Stimulated activated memory B cell treated with anti-CD40 and anti-IgM and Interleukin-4, amounts not matched to agents 10 μg/mL and 1 μg/mL and 100 μg/mL, for 72 hours (primary cell): ENCODE measurements at places on chromosomes 6 and 20.
A peak's percentile ranks its signal among the peaks of the same experiment; 100 is the strongest.

DNA sequence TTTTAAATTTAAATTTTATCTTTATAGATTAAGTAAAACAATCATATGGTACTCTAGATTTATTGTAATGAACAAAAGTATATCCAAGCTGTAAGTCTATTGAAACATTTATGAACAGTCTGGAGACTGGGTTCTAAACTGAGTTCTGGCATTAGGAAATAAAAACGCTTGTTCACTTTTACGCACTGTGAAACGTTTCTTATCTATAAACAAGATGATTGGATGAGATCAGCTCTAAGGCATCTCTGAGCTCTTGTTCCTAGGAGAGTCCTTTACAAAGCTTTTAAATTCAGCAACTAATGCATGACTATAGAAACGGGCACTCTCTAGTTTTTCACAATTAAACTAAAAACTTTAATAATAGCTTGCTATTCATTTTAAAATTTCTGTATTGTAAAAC is 6.8 kb downstream of the HUS1B start:
- H3K4me3 ChIP-seq: no peak overlapping the region
- peaks cover 10% of the 10 kb centered on the region for H3K4me1 ChIP-seq
- H3K27ac ChIP-seq: no peak overlapping the region

- ATAC-seq: no peak
- H3K4me1 ChIP-seq: no peaks in the 10 kb centered on the region
- H3K27ac ChIP-seq: no peak overlapping the region
Measured at GRCh38 chr20:14764511-14765369, 427.3 kb upstream of the FLRT3 start.

GRCh38 chr6:109096208-109096607 is 901 bp downstream of the CEP57L1 start:
- peaks cover 44% of the 10 kb centered on the region for H3K4me1 ChIP-seq
- peaks cover 12% of the 10 kb centered on the region for H3K36me3 ChIP-seq
- no peak for ATAC-seq
- peak overlapping the region; percentile 98 for H3K27ac ChIP-seq
- no peaks in the 10 kb centered on the region for H3K27me3 ChIP-seq

- H3K36me3 ChIP-seq: no peaks in the 10 kb centered on the region
- no peak overlapping the region for H3K4me3 ChIP-seq
- no peak overlapping the region for H3K27ac ChIP-seq
- no peaks in the 10 kb centered on the region for H3K27me3 ChIP-seq
Measured at GRCh38 chr6:55775029-55775318, 100.4 kb downstream of the BMP5 start.

DNA sequence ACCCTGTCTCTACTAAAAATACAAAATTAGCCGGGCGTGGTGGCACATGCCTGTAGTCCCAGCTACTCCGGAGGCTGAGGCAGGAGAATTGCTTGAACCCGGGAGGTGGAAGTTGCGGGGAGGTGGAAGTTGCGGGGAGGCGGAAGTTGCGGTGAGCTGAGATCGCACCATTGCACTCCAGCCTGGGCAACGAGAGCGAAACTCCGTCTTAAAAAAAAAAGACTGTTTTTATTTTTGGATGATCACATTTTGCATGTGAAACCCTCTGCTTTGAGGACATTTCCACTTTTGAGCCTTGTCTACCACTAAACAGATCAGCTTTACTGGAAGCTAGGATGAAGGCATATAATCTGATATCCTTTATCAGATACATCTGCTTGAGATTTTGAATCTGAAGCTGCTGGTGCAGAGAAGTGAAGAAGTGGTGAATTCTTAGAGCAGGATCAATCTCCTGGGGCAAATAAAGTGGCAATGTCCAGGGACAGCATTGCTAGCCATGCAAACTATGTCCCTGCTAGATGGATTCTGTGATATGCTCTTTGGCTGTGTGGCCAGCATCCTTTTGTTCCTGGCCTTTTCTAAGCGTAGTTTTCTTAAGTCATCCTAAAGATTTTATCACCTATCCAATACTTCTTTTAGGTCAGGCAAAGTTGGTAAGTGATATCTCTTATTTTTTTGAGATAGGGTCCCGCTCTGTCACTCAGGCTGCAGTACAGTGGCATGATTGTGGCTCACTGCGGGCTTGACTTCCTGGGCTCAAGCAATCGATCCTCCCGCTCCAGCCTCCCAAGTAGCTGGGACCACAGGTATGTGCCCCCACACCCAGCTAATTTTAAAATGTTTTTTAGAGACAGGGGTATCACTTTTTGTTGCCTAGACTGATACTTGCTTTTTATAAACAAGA is 23.3 kb downstream of the RBL1 start:
- H3K36me3 ChIP-seq: peaks cover 26% of the 10 kb centered on the region
- H3K4me3 ChIP-seq: no peak overlapping the region

GRCh38 chr6:100809346-100809745 is 71.8 kb downstream of the ASCC3 start:
- peaks cover 28% of the 10 kb centered on the region for H3K36me3 ChIP-seq
- no peak overlapping the region for H3K4me3 ChIP-seq
- H3K4me1 ChIP-seq: peaks cover 11% of the 10 kb centered on the region
- no peak for ATAC-seq
- no peaks in the 10 kb centered on the region for H3K27me3 ChIP-seq

GRCh38 chr6:31821301-31822035 is 6.1 kb upstream of the HSPA1B start:
- H3K4me1 ChIP-seq: peaks cover 60% of the 10 kb centered on the region
- H3K4me3 ChIP-seq: peak overlapping the region; percentile 95
- no peaks in the 10 kb centered on the region for H3K36me3 ChIP-seq
- ATAC-seq: peak; percentile 79

DNA sequence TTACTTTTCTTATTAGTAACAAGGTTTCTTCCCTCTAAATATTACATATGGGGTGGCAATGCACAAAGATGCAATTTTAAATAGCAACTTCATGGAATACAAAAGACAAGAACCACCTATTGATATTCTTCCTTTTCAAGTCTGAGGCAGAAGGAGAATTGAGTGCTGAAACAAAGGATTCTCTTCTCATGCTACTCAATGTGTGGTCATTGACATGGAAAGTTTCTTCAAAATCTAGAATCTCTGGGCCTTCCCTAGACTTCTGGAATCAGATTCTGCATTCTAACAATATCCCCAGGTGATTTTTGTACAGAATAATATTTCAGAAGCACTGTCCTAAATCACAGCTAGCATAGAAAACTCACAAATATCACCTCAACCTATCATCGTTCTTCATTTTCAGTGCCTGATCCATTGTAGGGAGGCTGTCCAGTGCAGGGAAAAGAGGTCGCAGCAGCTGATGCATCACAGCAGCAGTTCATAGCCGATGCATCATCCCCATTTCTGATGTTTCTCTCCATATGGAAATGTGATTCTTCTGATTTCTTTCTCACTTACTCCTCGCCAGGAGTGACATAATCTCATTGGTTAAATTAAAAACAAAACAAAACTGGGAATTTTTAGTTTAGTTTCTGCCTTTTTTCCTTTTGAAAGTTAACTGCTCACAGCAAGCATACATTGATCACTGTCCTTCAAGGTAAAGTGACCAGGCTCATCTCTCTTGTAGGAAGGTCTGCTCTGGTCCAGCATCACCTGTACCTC is 139.5 kb upstream of the FAM83B start:
- H3K4me1 ChIP-seq: no peaks in the 10 kb centered on the region
- no peaks in the 10 kb centered on the region for H3K27me3 ChIP-seq
- no peak overlapping the region for H3K4me3 ChIP-seq
- no peaks in the 10 kb centered on the region for H3K36me3 ChIP-seq
- ATAC-seq: no peak

- no peak overlapping the region for H3K4me3 ChIP-seq
- H3K27me3 ChIP-seq: no peaks in the 10 kb centered on the region
- peaks cover 4% of the 10 kb centered on the region for H3K4me1 ChIP-seq
- H3K36me3 ChIP-seq: no peaks in the 10 kb centered on the region
- no peak overlapping the region for H3K27ac ChIP-seq
Measured at GRCh38 chr6:72363844-72364740, 257.8 kb upstream of the KCNQ5 start.

- no peak overlapping the region for H3K27ac ChIP-seq
- no peak overlapping the region for H3K4me3 ChIP-seq
- no peaks in the 10 kb centered on the region for H3K27me3 ChIP-seq
- no peak for ATAC-seq
- H3K36me3 ChIP-seq: no peaks in the 10 kb centered on the region
Measured at GRCh38 chr6:49634836-49635218, 1.8 kb downstream of the RHAG start.
